Activated naive CD8-positive, alpha-beta T cell treated with anti-CD3 and anti-CD28 coated beads, Interleukin-2, amount 10 ng/mL, durations not matched to agents 7 days and 5 days (primary cell): ENCODE measurements at places on chromosomes 5 and 9. TPM values are rescaled to one million over a fixed set of nuclear protein-coding genes. Genes with fewer than 3 reads are reported as not detected.

Gene SCGB3A2
- not detected for total RNA-seq

Gene GALNT12
- 12.6 TPM for total RNA-seq

Gene NFIB
- not detected for total RNA-seq

Gene IFNK
- not detected for total RNA-seq

- no peak for DNase-seq
These were observed 276.0 kb downstream of the FSTL4 start for GRCh38 chr5:133336121-133336968.

DNA sequence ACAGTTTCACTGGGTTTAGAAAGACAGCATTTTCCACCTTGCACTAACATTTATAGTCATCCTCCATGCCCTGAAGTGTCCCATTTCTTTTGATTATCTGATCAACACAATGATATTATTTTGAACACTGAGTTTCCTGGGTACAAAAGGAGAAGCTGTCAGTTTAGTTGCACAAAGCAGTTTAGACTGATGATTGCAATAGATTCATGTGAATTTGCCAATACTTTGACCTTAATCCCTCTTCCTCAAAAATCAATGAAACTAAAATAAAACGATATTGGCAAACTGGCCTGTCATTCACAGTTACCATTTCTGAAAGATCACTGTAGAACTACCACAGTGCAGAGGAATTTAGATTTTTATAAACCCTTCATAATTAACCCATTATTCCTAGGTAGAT lies 34.2 kb upstream of the RASGRF2 start:
- no peak for DNase-seq

DNA sequence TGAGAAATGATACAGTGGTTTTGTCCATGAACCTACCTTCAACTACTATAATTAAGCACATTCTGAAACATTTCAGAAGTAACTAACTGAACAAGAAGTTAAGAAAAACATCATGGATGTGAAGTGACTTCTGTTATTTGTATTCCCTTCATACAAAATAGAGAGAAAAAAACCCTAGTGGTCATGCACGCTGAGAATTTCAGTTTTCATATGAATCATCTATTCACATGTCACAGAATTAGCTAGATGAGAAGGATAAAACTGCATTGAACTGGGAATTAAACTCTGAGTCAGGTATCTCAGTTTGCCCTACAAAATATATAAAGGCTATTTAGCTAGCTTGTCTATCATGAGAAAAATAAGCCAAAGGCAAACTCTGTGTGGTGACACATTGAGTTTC lies 451.8 kb upstream of the FTMT start:
- no peak for DNase-seq

- DNase-seq = no peak
These were observed 39.0 kb downstream of the KCNIP1 start for GRCh38 chr5:170542691-170543293.

DNA sequence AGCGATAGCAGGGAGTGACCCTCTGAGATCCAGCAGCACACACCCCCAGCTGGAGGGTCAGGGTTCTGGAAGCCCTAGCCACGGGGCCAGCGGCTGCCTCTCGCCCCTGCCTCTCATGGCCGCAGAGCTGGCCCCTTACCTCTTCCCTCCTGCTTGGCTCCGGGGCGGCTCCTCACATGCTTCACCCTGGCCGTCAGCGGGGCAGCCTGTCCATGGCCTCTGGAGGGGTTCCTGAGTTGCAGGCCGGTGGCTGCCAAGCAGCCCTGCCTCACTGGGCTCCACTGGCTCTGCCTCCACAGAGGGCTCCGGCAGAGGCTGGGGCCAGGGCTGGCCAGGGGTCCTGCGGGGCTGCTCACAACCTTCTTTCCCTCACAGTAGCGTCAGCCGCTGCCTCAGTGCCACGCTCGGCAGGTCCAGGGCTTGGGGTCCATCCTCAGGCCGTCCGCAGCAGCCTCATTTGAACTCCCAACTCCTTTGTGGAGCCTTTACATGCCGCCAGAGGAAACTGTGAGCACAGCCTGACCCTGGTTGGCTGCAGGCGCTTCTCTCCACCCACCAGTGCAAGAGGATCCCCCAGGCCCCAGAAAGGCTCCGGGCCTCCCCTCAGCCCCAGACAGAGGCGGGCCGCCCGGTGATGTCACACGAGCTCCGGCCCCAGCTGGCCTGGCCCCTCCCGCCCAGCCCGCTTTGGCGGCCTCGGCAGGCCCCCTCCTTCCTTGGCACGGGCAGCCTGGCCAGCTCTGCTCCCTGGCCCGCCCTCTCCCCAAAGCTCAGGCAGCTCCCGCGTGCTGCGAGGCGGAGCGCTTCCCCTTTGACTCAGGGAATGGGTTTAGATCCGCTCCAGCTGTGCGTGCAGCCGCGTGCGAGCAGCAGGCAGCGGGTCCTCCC lies at the start of gene ANGPTL2:
ANGPTL2 (minus strand) TSS at position 460 of the 888 bp plus-strand sequence. CDS start 13,904 bp downstream, outside the sequence.
- no peak for DNase-seq

DNA sequence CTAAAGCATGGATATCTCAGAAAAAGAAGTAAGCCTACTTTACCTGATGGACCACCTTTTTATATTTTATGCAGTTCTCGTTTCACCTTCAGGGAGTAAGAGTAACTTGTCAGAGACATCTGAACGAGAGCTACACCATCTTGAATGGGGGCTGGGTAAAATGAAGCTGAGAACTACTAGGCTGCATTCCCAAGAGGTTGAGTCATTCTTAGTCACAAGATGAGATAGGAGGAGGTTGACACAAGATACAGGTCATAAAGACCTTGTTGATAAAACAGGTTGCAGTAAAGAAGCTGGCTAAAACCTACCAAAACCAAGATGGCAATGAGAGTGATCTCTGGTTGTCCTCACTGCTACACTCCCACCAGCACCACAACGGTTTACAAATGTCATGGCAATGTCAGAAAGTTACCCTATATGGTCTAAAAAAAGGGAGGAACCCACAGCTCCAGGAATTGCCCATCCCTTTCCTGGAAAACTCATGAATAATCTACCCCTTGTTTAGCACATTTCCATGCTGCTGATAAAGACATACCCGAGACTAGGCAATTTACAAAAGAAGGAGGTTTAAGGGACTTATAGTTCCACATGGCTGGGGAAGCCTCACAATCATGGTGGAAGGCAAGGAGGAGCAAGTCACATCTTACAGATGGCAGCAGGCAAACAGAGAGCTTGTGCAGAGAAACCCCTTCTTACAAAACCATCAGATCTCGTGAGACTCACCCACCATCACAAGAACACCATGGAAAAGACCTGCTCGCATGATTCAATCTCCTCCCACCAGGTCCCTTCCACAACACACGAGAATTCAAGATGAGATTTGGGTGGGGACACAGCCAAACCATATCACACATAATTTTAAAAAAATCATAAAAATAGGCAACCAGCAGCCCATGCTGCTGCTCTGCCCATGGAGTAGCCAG lies 62.5 kb downstream of the GIN1 start:
- no peak for DNase-seq

GRCh38 chr5:38029397-38030065 lies 189.7 kb upstream of the GDNF start:
- DNase-seq = no peak

- DNase-seq = no peak
These were observed 68.3 kb downstream of the AK8 start for GRCh38 chr9:132809677-132810271.

- DNase-seq = no peak
These were observed 239.7 kb downstream of the CSNK1G3 start for GRCh38 chr5:123751670-123752069.

DNA sequence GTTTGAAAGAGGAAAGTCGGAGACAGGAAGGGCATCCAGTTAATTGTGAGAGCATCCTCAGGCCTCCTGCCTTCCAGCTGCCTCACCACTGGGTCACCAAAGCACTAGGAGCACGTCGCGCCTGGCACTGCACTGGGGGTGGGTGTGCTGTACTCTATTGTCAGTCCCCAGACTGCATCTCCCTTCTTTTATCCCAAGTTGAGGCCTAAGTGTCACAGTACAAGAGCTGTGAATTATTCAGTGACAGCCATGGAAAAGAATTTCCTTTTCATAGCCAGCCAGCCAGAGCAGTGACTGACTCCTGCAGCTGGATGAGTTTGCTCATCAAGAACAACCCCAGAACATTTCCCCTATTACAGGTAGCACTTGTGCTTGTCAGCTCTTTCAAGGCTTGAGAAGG lies 16.3 kb downstream of the CLTA start:
- no peak for DNase-seq
